ENCODE measurements at places on chromosomes 2 and 18. TPM values are rescaled to one million over a fixed set of nuclear protein-coding genes. Genes with fewer than 3 reads are reported as not detected.

GRCh38 chr18:61753373-61753772 is 139.4 kb downstream of the RNF152 start:
- H3K4me3 ChIP-seq: no peak overlapping the region
- peaks cover 9% of the 10 kb centered on the region for H3K27me3 ChIP-seq
- no peak for DNase-seq

GRCh38 chr2:237257471-237257951 is 156.5 kb downstream of the COL6A3 start:
- H3K4me3 ChIP-seq: no peak overlapping the region
- no peak for DNase-seq
- H3K4me1 ChIP-seq: no peaks in the 10 kb centered on the region
- peaks cover 5% of the 10 kb centered on the region for H3K27me3 ChIP-seq
- H3K27ac ChIP-seq: no peak overlapping the region

Gene COL3A1
- 0.13 TPM for total RNA-seq

Gene CNGA3
- not detected for total RNA-seq

DNA sequence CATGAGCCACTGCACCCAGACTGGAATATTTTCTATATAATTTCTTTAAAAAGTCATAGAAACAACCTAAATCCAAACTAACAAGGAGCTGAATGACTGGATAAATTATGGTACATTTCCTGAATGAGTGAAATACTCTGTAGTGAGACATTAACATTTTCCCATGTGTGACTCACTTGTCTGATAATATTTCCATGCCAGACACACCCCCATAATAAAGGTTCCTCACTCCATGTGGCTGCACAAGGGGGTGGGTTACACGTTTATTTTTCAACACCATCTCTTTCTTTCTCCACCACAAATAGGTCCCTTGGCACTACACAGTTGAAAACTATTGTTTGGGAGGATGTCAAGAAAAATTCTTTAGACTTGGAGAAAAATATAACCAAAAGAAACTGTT is 266.3 kb upstream of the LYPD1 start:
- H3K4me3 ChIP-seq: no peak overlapping the region
- H3K27me3 ChIP-seq: no peaks in the 10 kb centered on the region
- no peak for DNase-seq
- no peaks in the 10 kb centered on the region for H3K4me1 ChIP-seq
- H3K36me3 ChIP-seq: no peaks in the 10 kb centered on the region

DNA sequence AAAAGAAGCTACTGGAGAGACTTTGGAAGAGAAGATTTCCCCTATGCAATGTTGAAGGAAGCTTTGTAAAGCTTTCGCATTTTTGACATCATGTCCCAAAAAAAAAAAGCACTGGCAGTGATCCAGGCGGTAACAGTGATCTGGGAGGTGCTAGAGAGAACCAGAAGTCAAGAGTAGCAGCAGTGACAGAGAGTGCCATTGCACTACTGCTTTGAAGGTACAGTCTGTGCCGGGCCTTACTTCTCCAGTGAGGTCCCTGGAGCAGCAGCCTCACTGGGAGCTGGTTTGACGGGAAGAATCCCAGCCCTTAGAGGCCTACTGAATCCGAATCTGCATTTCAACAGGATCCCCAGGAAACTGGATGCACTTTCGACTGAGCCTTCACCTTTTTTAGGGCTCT is 50.9 kb upstream of the ATL2 start:
- no peak for DNase-seq
- H3K27ac ChIP-seq: no peak overlapping the region
- peaks cover 7% of the 10 kb centered on the region for H3K27me3 ChIP-seq
- no peaks in the 10 kb centered on the region for H3K4me1 ChIP-seq
- no peaks in the 10 kb centered on the region for H3K36me3 ChIP-seq

DNA sequence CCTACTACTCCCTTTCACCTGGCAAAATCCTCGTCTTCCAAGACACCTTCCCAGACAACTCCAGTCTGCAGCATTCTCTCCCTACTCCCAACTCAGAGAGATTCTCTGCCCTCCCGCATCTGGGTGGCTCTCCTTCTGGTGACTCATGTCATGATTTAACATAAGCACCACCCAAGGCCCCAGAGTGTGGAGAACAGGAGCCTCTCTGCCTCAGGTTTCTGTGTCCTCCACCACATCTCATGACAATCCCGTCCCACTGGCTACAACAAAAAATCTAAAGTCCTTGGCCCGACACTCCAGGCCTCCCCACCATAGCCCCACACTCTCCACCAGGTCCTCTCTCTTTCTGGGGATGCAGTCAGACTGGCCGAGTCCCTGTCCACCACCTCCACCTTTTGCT is 197.1 kb downstream of the BCL11A start:
- H3K27me3 ChIP-seq: peaks cover 5% of the 10 kb centered on the region
- H3K4me3 ChIP-seq: no peak overlapping the region

DNA sequence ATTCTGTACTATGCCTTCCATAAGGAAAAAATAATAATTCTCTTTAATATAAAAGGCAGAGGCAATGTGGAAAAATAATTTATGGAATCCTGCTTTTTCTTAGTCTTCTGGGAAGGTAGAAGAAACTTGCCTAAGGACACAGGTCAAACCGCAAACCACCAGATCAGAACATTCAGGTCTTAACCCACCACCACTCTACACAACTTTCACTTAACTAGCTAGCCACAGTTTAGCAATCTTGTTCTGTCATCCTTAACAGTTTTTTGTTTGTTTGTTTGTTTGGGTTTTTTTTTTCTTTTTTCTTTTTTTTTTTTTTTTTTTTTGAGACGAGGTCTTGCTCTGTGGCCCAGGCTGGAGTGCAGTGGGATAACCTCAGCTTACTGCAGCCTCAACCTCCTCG is 70.6 kb downstream of the ACVR1 start:
- DNase-seq: no peak
- H3K36me3 ChIP-seq: peaks cover 30% of the 10 kb centered on the region
- peaks cover 30% of the 10 kb centered on the region for H3K4me1 ChIP-seq
- H3K27ac ChIP-seq: no peak overlapping the region

Gene AFF3
- total RNA-seq: 1.7 TPM

Data from activated T-helper 1 cell treated with anti-CD3 and anti-CD28 coated beads, Interleukin-12 subunit alpha, Interleukin-12 subunit beta, Interleukin-2, Interleukin-4 antibody, amounts not matched to agents 30 ng/mL and 10 ng/mL and 1 ng/mL, durations not matched to agents 14 hours and 24 hours and 36 hours (primary cell).